ENCODE measurements at places on chromosomes 12 and 14.

DNA sequence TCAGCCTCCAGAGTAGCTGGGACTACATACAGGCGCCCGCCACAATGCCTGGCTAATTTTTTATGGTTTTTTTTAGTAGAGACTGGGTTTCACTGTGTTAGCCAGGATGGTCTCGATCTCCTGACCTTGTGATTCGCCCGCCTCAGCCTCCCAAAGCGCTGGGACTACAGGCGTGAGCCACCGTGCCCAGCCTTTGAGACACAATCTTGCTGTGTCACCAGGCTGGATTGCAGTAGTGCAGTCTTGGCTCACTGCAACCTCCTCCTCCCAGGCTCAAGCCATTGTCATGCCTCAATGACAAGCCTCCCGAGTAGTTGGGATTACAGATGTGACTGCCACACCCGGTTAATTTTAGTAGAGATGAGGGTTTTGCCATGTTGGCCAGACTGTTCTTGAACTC is 21.3 kb upstream of the STRN3 start:
- no peak for DNase-seq

- DNase-seq, result no peak
Measured at GRCh38 chr14:102029956-102030355, 56.9 kb downstream of the HSP90AA1 start.

DNA sequence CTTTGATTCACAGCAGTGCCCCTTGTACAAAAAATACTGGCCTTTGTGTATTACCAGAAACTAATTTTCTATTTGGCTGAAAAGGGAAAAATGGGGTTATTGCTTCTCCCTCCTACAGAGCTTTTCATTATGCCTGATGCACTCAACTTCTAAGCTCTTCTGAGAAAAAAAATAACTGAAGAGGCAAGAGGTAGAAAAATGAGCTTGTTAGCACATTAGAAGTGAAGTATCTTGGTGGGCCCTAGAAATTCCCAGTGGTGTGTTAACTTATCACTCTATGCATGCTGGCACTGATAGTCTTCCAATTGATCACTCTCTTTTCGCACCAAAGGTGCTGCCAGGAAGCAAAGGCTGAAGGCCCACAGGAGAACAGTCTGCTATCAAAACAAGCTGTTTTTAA is 17.1 kb downstream of the INSM2 start:
- DNase-seq, result no peak

DNA sequence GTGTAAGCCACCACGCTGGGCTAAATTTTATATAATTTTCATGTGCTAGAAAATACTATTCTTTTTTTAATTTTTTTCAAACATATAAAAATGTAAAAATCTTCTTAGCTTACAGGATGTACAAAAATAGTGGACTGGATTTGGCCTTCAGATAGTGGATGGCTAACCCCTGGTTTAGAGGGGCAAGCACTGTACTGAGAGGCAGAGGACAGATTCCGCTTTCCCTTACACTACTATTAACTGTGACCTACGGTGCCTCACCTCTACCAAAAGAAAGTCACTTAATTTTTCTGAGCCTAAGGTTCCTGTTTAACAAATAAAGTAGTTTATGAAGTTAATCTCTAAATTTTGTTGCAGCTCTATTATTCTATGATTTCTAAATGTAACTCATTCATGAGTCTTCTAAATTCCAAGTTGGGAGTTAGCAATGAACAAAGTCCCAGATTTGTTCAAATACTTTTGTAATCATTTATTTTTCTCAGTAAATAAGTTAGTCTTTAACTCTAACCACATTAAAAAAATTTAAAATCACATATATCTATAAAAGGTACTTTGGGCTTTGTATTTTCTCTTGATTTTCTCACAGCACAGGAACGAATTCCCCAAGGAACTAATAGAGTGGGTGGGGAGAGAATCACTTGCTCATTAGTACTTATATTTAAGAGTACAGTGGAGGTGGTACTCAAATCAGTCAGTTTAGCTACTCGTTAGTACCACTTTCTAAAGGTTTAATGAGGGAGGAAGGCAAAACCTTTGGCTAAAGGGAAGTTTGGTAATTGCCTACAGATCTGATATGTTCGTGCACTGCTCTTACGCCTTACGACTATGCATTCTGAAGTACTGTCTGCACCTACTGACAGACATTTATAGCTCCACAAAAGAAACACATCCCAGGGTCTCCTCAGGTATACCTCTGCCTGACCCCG is 33.7 kb downstream of the SLC15A5 start:
- DNase-seq, result no peak

DNA sequence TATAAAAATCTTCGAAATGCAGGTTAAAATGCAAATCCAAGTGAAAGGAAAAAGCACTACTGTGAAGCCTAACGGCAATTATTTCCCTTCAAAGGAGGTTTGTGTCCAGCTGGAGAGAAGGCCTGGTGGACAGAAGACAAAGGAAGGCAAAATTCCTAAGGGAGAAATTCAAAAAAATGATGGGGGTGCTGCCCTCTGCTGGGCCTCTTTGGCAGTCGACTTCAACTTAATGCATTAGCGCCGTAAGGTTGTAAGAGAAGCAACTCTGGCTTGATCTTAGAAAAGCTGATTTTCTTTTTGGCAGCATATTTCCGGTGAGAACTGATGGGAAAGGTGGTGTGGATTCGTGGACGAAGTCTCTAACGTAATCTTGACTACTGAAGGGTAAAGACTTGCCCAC is 34.3 kb upstream of the CHFR start:
- DNase-seq, result no peak

DNA sequence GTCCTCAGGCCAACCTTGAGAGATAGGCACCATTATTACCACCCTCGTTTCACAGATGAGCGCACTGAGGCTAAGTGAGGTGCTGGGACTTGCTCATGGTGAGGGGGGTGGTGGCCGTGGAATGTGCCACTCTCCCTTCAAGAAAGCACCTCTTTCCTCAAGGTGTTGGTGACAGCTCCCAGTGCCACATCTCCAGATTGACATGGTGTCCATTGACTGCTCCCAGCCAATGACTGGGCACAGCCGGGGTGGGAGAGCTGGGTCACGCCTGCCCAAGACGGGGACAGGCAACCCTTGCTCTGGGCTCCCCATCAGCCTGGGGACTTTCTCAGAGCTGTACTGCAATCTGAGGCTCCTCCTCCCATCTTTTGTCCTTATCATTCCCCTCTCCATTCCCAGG is 21.0 kb upstream of the MYL2 start:
- no peak for DNase-seq
